ENCODE measurements at places on chromosomes 12 and 14.

DNA sequence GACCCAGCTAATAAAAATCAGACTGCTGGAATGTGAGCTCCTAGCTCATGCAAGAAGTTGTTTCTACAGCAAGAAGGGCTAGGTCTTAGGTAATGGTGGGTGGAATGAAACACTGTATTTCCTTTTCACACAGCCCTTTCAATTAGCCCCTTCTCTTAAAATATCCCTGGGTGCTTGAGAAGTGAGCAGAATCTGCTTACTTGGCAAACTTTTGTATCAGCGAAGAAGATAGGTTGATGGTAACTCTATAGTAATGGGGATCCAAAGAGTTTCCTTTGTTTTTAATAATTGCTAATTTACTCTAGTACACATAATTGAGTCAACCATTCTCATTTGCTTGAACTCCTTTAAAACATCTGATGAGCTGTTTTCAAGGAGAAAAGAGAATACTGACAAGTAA lies 100.6 kb upstream of the FSCB start:
- DNase-seq, result no peak

DNA sequence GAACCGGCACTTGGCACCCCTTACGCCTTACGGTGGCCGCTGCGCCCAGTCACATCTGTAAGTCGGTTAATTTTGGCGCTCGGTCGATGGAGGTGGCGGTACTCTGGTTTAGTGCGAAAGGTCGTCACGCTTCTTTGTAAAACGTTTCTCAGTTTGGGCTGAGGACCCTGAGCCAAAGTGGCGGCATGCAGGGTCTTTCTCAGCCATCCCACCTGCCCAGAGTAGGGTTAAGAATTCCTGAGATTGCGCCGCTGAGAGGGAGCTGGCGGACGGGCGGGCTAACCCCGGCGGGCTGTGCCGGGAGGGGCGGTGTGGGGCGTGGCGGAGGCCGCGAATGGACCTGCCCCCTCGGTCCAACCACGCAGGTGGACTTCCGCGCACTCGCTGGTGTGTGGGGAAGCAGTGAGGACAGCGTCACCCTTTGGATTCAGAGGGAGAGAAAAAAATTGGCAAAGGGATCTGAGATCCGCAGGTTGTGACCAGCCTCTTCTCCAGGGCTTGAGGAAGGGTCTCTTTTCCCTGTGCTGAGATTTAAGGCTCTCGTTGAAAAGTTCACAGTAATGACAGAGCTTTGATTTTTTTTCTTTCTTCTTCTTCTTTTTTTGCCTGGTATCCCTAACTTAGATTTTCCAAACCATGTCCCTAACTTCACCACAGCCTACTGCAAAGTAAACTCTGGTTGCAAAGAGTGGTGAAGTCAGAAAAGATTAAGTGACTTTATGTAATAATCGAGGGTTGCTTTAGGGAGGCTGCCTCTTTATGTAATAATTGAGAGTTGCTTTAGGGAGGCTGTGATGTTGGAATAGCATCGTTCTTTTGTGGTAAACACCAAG lies 602 bp upstream of the FBXO33 start:
- peak; percentile 80 for DNase-seq

DNA sequence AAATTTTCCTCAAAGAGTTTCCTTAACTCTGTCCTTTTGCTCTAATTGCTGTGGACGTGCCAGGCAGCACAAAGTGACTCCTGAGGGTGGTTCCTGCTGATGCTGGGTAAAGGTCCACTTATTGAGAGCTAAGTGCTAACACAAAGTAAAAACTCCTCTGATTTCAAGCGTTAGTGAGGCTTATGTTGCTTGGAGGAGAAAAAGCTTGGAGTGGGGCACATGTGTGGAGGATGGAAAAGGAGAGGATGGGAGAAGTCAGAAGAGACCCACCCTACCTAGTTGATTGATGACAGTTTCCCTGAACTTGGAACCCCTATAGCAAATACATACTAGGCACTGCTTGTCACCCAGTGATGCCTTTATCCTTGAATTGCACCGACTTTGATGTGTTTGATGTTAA lies 10.1 kb upstream of the SLC11A2 start:
- DNase-seq, result no peak

DNA sequence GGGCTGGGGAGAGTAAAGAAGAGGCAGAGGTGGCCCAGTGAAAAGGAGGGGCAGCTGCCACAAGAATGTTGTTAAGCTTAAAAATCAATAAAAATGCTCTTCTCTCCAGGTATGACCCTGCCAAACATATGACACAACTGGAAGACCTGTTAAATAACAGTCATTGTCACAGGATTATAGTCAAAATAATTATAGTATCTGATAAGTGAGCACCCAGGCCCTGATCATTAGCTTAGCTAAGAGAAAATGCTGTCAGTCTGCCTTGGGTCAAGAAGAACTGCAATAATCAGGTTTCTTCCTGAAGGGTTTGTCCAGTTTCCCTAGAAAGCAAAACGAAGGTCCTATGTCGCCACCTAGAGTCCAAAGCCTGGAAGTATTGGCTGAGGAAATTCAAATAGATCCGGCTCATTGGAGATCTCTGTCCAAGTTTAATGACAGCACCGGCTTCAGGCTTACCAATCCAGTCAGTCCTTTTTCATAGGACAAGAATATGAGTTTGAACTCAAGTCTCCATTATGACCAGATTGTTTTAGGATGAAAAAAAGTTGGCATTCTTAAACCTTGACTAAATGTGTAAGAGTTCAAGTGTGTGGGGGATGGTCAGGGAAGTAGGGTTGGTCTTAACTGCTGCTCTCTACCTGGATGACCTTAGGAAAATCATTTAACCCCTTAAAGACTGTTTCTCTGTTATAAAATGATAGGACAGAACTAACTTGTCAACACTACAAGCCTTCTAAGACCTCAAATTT lies 22.5 kb upstream of the NKX2-8 start:
- DNase-seq, result peak; percentile 33

- peak; percentile 91 for DNase-seq
These were observed 438 bp downstream of the DDX54 start for GRCh38 chr12:113184900-113185179.

DNA sequence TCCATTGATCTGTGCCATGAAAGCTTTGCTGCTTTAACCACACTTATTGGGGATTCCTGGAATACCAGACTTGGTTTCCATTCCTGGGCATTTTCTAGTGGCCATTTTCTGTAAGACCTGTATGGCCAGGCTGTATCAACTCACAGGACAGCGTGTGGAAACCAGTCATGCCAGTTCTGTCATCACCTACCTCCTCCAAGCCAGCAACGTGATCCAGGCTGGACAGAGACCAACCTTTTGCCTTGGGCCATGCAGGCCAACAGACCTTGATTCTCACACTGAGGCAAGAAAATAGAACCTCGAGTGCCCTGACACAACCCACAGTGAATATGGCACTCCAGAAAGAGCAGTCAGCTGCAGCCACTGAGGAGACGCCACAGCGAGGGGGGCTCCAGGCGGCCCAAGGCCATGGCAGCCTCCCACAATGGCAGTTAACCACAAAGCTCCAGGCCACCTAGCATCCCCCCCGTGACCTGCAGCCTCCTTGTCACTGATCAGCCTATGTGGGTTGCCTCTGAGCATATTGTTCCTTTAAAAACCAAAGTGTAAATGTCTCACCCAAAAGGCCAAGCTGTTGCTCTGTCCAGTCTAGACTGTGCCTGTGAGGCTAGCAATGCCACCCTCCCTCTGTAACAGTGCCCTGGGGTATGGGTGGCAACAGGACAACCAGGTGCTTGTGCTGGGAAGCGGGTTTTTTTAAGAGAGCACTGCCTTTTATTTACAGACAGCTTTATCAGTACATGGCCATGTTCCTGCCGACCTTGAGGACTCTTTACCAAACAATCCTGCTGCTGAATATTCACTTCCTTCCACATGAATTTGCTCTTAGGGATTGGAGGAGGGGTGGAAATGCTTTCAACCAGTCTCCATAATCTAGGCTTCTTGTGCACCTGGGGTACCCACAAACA lies 168.7 kb upstream of the HIF1A start:
- DNase-seq, result no peak
